Activated naive CD8-positive, alpha-beta T cell treated with anti-CD3 and anti-CD28 coated beads, Interleukin-2, amount 10 ng/mL, durations not matched to agents 7 days and 5 days (primary cell): ENCODE measurements at places on chromosomes 7 and 10.

- DNase-seq, result no peak
These were observed 65.9 kb downstream of the AMPH start for GRCh38 chr7:38565289-38565688.

DNA sequence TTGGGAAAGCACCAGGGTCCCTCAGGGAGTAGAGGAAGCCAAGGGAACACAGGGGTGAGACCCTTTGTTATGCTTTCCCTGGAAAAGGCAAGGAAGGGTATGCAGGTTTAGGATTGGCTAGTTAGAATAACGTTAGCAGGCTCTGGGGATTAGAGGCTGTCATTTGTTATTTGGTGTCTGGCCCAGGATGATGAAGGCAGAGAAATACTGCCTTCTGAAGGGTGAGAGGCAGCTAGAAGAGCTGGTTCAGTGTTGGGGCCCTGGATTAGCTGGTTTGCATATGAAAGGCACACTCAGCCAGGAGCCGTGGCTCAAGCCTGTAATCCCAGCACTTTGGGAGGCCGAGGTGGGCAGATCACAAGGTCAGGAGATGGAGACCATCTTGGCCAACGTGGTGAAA, 3.0 kb upstream of the PILRA start:
- DNase-seq, result no peak

GRCh38 chr7:95899919-95900513, 127.7 kb downstream of the DYNC1I1 start:
- DNase-seq, result no peak

- DNase-seq, result no peak
These were observed 13.9 kb downstream of the LSMEM1 start for GRCh38 chr7:112494656-112495055.

- no peak for DNase-seq
These were observed 289.6 kb downstream of the SDHAF3 start for GRCh38 chr7:97407106-97407505.

GRCh38 chr7:38398725-38399321, 125.4 kb upstream of the TARP start:
- DNase-seq, result peak; percentile 51

DNA sequence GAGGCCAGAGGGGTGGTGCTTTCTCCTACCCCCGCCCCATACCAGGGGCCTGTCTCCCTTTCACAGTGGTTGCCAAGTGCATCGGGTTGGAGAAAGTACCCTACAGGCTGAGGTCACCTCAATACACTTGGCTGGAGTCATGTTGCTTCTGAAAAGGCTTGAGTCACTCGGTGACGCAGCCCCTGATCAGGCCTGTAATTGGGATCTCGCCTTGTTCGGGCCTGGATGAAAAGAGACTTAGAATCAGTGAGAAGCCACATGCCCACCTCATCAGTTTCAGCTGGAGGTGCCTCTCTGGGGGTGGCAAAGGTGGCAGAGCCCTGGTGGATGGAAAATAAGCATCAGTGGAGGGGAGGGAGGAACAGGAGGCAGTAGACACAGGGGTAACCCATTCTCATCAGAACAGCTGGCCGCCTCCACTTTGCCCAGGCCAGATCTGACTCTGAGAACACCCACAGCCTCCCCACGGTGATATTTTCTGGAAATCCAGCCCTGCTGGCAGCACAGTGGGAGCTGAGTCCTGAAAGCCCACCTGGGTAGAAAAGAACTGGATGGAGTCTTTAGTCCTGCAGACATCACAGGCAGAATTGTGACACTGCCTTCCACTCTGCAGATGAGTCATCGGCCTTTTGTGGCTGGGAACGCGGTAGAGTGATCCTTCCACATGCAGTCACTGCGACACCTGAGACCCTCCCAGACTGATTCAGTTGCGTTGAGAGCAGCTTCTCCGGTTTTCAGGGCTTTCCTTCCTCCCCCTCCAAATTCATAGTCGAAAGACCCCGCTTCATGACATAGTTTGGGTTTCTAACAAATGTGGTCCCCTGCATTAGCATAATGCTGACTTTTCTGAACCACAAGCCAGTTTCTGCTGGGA, 108.0 kb downstream of the GRK5 start:
- peak; percentile 61 for DNase-seq

DNA sequence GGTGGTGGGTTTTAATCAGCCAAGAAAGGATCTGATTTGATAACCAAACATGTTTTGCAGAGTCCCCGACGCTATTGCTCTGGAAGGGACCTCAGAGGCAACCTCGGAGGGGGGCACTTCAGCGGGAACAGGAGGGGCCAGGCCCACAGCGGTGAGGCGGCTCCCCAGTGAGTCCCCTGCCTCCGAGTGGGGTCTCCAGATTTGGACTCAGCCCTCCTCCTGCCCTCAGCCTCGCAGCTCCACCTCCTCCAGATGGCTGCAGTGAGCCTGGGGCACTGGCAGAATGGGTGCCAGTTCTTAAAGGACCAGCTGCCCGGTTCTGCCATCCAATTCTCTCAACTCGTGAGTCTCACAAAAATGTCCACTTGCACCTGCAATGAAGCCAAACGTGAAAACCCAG, 61.0 kb upstream of the NANOS1 start:
- DNase-seq, result no peak
